ENCODE measurements at places on chromosomes 11 and 22. TPM values are rescaled to one million over a fixed set of nuclear protein-coding genes. Genes with fewer than 3 reads are reported as not detected.

KRTAP5-1 gene
- not detected for total RNA-seq

RIMBP3C gene
- not detected for total RNA-seq

B4GALNT4 gene
- total RNA-seq: 2.4 TPM

SESN3 gene
- total RNA-seq: 15.7 TPM

OR51I1 gene
- total RNA-seq: not detected

OR6T1 gene
- not detected for total RNA-seq

PICALM gene
- total RNA-seq: 149 TPM

DNA sequence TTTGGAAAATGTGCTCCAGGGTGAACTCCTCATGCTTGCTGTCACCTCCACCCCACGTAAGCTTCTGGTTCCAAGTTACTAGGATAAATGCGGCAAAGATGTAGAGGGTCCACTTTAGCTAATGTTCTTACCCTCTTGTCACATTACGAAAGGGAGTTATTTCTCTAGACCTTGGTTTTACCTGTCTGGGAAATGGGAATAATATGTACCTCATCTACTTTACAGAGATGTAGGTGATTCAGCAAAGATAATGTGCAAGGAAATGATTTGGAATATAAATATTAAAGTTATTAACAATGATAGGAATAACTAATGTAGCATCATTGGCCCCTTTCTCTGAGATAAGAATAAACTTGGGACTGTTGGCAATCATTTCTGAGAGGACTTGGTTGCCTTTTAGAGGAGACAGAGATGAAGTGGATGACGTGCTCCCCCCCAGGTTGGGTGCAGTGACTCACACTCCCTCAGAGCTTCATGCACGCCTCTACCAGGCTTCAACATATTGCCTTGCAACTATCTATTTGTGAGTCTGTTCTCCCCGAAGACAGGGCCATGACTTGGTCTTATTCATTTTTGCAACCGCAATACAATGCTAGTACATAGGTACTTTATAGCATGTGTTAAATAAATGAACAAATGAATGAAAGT lies 97.1 kb downstream of the ME3 start:
- no peak for DNase-seq

DNA sequence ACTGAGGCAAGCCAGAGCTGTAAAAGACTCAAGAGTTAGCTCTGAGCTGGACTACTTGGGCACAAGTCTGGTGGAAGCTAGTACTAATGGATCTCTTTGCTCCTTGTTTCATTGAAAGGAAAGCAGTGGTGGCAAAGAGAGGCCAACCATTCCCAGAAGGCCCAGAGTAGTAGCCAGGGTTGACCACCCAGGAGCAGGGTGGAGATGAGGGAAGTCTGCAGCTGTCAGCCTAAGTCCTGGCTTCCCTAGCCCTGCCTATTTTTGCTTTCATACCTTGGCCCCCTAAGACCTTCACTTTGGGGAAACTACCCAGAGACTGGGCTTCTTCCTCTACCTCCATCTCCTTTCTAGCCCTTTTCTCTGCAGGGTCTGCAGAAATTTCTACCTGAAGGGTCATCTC lies 155.0 kb upstream of the NCAM1 start:
- no peak for DNase-seq

GRCh38 chr11:11422411-11423128 lies 69.5 kb upstream of the CSNK2A3 start:
- no peak for DNase-seq

GRCh38 chr11:102391549-102392237 lies 44.7 kb downstream of the BIRC2 start:
- no peak for DNase-seq

DNA sequence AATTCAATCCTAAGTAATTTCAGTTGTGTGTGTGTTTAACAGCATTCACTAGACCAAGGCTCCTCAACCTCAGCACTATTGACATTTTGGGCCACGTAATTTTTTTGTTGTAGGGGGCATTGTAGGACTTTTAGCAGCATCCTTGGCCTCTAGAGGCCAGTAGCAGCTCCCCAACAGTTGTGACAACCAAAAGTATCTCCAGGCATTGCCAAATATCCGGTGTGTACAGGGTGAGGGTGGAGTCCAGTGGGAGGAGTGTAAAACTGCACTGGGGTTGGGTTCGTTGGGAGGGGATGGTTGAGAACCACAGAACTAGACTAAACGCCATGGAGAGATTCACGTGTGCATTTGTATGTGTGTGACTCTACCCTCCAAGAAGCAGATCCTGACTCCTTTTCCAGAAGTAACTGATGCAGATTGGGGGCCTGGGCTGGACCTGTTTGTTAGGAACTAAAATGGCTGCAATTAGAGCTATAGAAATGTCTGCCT lies 5.9 kb upstream of the PHF21A start:
- DNase-seq: peak; percentile 44

DNA sequence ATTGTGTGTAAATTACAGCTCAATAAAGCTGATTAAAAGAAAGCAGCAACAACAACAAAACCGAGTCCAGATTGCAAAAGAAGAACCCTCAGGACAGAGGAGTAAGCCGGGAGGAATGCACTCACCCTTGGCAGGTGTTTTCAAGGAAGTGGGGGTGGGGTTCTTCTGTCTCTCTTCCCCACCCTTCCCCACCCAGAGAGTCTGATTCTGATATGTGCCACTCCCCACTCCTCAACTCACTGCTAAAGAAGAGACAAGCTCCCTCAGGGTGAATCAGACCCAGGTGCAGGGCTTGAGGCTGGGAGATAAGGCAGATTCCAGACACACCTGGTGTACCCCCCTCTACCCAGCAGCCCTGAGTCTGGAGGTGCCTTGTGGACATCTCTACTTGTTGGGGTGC lies 38.4 kb upstream of the PHF21A start:
- DNase-seq: no peak

- DNase-seq: no peak
Measured at GRCh38 chr11:11589437-11589836, 32.4 kb downstream of the GALNT18 start.

DNA sequence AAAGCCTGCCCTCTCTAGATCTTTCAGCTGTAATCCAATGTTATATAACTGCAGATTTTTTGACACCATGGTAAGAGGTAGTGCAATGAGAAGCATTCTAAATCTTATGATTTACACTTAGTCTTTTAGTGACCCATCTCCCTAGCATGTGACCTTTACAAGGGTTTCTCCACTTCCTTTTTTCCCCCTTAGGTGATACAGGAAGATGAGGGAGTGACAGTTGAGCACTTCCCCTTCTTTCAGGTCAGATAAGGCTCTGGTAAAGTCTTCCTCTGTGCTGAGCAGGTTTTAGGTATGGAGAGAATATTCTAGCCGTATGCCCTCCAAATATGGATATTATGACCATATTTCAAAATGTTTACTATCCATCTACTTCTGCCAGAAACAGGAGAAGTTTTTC lies 753.6 kb downstream of the JRKL start:
- DNase-seq: no peak

DNA sequence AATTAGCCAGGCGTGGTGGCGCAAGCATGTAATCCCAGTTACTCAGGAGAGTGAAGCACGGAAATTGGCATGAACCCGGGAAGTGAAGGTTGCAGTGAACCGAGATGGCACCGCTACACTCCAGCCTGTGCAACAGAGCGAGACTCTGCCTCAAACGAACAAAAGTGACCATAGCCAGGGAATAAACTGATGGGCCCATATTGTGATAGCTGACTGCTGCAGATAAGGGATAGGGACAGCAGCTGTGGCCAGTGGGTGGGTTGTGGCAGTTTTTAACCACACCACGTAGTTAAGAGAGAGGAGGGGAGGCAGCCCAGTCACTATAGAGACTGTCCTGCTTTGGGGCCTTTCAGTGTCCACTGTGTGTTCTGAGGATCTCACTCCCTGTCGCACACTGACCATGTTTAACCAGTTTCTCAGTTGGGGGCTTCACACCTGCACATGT lies 58.9 kb downstream of the PISD start:
- no peak for DNase-seq

- DNase-seq: no peak
Measured at GRCh38 chr11:13923716-13924650, 38.5 kb upstream of the SPON1 start.
